ENCODE measurements at places on chromosomes 4 and X.

DNA sequence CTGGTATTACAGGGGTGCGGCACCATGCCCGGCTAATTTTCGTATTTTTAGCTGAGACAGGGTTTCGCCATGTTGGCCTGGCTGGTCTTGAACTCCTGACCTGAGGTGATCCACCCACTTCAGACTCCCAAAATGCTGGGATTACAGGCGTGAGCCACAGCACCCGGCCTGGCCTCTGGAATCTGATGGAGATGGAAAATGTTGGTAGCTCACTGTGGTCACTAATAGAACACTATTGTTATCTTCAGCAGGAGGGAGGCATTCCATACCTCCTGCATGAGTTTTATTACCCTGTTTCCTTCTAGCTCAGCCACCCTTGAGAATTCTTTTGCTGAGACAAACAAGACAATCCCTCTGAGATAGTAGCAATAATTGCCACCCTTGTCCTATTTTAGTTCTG lies 105.0 kb downstream of the SHROOM3 start:
- no peak for DNase-seq

GRCh38 chrX:22248401-22248800 lies 24.3 kb upstream of the CBLL2 start:
- DNase-seq = no peak

DNA sequence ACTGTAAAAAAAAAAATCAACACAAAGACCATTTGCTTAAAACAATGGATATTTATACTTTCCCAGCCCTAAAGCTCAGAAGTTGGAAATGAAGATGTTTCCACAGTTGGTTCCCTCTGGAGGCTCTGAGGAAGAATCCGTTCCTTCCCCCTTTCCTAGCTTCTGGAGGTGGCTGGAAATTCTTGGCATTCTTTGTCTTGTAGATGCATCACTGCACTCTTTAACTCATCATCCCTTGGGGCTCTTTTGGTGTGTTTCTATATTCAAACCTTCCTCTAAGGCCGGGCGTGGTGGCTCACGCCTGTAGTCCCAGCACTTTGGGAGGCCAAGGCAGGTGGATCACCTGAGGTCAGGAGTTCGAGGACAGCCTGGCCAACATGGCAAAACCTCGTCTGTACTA lies 78.7 kb downstream of the VCX3A start:
- DNase-seq = no peak

DNA sequence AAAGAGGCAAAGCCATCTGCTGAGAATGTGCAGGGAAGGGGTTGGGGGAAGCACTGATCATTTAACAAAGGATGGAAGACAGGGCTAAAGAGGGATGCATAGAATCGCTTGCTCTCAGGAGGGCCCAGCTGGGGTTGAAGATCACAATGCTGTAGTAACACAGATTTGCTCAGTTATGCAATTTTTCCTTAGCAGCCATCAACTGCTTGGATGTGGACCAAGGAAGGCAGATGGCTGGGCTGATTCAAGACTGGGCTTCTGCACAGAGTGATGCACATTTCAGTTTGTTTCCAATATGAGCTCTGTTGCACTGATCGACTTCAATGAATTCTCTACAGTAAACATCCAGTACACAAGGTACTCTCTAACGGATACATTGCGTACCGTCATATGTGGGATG lies 127.8 kb upstream of the TBL1X start:
- DNase-seq = no peak

DNA sequence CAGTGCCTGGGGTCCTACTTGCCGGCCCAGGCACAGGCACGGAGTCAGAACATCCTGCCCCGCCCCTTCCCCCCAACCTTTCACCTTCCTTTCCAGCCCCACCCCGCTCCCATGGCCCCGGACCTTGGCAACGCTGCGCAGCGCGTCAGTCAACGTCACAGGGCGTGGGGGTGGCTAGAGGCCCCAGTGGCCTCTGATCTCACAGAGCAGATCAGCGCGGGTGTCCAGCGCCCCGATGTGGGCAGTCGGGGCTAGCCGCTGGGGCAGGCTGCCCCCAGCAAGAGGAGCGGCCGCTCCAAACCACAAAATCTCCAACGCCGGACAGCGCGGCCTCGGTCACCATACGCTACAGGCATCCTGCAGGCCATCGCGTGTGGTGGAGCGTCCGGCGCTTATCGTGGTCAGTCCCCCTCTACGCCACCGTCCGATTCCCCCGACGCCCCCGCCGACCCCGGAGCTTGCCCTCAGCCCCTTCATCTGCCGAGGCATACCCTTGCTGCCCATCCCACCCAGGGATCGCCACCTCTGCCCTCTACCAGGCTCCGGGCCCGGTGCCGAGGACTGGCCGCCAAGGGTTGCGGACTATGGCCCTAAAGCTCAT lies 69.6 kb upstream of the APOOL start:
- no peak for DNase-seq

DNA sequence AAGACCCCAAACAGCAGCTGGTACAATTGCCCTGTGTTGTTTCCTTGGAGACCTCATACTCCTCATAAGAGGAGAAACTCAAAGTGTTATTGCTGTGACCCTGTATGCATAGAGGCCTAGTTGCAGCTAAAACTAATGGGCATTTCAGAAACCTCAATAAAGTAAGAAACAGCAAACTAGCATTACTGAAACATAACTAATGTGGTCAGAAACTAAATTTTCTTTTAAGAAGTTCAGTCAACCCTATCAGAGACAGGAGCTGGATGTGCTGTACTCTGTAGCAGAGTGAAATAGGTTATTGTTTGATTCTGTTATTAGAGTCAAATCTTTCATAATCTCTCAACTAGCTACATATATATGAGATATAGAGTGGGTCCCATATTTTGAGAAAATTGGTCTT lies 257.5 kb upstream of the IRS4 start:
- DNase-seq = no peak

DNA sequence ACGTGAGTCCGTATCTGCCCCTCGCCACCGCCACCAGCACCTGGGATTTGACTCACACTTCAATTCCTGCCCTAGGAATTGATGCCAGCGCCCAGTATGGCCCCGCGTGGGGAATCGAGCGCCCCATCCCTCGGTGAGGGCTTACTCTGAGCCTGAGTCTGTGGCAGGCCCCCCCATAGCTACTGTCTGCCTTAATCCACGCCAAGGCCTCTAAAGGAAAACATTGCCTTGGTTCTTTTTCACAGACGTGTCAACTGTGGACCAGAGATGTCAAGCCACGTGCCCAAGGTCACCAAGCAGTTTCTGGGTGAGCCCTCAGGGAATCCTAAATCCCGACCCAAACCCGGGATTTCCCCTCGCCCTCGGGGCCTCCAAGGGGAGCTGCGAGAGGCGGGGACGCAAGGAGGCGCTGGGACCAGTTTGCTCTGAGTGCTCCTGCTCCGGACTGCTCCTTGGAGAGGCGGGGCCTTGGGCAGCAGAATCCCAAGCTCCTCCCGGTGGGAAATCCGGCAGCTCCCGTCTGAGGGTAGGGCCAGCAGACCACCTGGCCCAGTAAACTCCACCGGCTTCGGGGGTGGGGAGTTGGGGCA lies 12.9 kb downstream of the MSX1 start:
- DNase-seq = no peak

DNA sequence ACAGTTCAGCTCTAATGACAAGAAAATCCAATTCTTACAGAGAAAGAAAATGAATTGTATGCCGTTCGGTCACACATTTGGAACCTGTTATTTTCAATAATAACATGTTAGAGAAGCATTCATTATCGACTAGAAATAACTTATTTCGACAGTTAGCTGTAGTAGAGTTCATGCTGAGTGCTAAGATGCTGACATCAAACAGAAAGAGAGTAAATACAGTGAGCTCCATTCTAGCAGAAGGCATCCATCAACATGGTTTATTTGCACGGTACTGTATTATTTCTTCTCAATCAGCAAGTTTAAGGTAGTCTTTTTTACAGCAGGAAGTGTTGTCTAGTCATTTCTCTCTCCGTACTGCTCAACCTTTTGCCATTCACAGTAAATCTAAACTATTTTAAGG lies 732.1 kb downstream of the STIM2 start:
- no peak for DNase-seq

DNA sequence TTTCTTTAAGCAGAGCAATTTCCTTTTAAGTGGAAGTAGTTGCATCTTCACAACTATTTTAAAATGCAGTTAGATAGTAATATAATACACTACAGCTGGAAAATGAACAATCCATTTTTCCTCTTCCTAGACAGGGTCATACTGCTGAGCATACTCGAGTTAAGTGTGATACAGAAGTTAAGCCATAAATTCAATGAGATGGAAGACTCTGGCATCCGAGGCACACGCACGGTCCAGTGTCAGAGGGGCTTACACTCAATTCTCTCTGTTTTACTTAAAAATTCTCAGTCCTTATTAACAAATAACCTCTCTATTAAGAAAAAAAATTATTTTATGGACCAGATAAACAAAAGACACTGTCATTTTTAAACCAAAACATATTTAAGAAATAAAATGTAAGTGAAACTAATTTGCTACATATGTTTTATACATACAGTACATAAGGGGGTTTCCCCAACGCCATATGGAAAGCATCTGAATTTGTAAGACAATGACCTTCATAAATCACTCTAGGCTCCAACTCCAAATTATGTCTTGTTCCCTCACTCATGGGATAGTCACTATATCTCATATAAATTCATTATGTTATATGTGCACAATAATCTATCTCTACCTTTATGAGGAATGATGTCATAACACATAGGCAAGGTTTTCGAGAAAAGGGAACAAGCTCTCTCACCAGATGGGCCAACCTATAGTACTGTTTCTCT lies 315.3 kb downstream of the PAPSS1 start:
- no peak for DNase-seq

- DNase-seq = no peak
Observed at GRCh38 chrX:139642241-139642927, 65.6 kb downstream of the MCF2 start.

DNA sequence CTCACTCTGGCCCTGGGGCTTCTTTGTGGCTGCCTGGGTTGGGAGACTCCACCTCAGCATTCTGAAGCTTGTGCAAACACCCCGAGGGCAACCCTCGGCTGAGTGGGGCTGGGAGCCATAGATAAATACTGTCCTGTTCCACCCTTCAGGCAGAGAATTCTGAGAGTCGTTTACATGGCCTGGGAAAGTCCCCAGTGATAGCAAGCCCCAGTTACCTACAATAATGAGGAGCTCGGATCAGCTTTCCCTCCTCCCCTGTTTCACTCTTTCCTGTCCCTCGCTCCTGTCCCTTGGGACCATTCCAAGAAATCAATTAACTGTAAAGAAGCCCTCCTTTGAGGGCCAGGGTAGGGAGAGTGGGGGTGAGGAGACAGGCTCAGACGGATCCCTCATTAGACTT lies 31.6 kb upstream of the DDX3X start:
- no peak for DNase-seq

DNA sequence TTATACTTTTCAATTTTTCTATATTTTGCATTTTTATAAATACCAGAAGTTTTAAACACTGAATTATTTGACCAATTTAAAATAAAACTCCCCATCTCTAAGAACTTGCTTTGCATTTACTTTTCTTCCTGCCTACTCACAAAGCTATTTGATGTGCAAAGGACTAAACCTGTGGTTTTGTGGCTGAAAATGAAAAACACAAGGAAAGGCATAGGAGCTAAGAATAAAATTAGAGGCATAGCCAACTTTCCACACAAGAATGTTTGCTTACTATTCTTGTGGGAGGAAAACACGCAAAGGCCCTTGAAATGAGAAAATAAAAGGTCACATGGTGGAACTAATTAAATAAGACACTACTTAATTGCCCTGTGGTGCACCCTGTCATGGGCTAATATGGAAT lies 221.2 kb downstream of the KLHL13 start:
- no peak for DNase-seq

DNA sequence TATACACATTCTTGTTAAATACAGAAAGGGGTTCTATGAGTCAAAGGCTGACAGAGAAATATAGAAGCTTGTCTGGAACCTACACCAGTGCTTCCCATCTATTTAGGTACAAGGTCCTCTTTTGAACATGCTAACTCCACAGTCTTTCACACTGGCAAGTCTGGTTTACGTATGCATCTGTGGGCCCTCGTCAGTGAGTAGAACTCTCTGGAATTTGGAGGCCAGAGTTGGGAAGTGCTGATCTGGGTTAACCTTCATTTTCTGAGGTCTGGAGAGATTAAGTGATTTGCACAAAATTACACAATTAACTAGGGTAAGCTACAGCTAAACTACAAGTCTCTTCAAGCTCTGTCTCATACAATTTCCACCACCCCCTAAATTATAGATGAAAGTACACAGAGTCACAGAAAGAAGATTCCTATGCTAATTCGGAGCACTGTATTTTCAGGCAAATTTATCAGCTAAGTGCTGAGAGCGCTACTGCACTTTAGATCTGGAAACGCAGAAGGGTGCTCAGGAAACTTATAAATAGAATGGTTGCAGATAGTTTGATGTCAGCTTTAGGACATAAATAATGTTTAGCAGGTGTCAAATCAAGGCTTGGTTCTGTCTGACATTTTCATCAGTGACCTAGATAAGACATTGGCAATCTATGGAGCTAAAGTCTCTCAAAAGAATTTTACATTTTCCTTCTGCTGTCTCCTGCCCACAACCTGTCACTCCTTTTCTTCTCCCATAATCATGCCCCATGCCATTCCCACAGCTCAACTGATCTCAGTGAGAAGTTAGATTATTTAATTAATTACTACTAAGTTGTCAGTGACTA lies 43.0 kb upstream of the PDLIM5 start:
- DNase-seq = no peak

DNA sequence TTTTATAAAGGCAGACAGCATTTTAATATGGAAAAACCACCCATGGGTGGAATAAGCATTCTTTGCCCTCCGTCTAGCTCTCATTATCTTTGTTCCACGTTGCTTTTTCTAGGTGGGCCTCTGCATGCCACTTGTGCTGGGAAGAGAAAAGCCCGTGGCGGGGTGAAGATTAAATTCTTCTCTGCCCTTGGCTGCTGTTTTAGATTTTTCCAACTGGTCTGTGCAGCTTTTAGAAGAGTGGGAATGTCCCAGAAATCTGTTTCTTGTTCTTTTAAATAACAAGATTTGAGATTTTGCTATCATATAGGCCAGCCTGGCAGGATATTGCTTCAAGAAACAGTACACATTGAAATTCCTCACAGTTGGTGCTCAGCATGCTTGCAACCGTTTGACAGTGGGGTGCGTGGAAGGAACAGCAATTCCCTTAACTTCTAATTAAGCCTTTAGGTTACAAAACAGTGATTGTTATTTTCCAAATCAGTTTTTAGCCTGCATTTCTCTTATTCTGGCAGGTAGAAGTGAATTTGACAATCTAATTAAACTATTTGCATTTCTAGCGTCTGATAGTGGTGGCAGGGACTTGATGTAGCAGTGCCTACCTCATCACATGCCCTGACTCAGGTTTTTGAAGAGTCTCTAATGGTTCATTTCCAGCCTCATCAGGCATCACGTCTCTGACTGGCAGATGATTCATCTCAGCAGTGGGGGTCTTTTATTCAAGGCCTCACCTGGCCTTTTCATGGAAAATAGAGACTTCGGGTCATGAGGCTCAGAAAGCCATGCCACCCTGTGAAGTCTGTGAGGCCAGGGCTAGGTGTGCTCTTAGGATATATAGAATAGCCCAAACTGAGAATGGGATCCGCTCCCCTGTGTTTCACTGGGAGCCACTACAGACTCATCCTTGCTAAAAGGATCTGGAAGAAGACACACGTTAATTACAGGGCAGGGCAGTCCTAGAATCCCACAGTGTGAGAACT lies 50.8 kb downstream of the PPEF1 start:
- DNase-seq = no peak

GRCh38 chr4:42252315-42252714 lies 99.9 kb upstream of the BEND4 start:
- no peak for DNase-seq
